H4 (cell line): ENCODE measurements at places on chromosomes 1 and 21. TPM values are rescaled to one million over a fixed set of nuclear protein-coding genes. Genes with fewer than 3 reads are reported as not detected.

FCGR3A gene
- total RNA-seq: not detected in 2 replicates

HFM1 gene
- total RNA-seq: 0.35 TPM in 1 of 2 replicates, not detected in the other

LCE1C gene
- not detected in 2 replicates for total RNA-seq

RNU1-1 gene
- not detected in 2 replicates for total RNA-seq

NTNG1 gene
- 4.4 and 9.4 TPM in 2 replicates for total RNA-seq

ZMYND12 gene
- total RNA-seq: 0.25 TPM in 1 of 2 replicates, not detected in the other

SHE gene
- total RNA-seq: not detected in 2 replicates

CYP4Z1 gene
- total RNA-seq: not detected in 2 replicates

CYYR1 gene
- total RNA-seq: not detected in 2 replicates

SIPA1L2 gene
- total RNA-seq: 7.5 and 10.6 TPM in 2 replicates

TMCO2 gene
- not detected in 2 replicates for total RNA-seq

LCA5L gene
- total RNA-seq: 1.4 TPM in 2 replicates

TAL1 gene
- total RNA-seq: 0.10 and 0.27 TPM in 2 replicates

GABRD gene
- 2.1 TPM in 2 replicates for total RNA-seq

UBE2U gene
- total RNA-seq: 0.17 TPM in 1 of 2 replicates, not detected in the other

KCNE1 gene
- not detected in 2 replicates for total RNA-seq

CDK18 gene
- 0.72 and 4.4 TPM in 2 replicates for total RNA-seq

KRTAP19-3 gene
- not detected in 2 replicates for total RNA-seq

TLR5 gene
- total RNA-seq: 2.1 TPM in 1 of 2 replicates, not detected in the other

GBP4 gene
- total RNA-seq: 1.0 and 2.5 TPM in 2 replicates

KCNT2 gene
- total RNA-seq: 0.18 and 0.56 TPM in 2 replicates

ASCL5 gene
- not detected in 2 replicates for total RNA-seq

HORMAD1 gene
- total RNA-seq: not detected in 2 replicates

RBM8A gene
- total RNA-seq: 335 and 394 TPM in 2 replicates

HMCN1 gene
- total RNA-seq: 14.8 and 17.4 TPM in 2 replicates

RGS4 gene
- total RNA-seq: 0.25 and 0.31 TPM in 2 replicates

PTGFR gene
- total RNA-seq: 0.12 and 0.39 TPM in 2 replicates

SELENBP1 gene
- 3.3 and 5.8 TPM in 2 replicates for total RNA-seq
